ENCODE measurements at places on chromosomes 5 and 9. TPM values are rescaled to one million over a fixed set of nuclear protein-coding genes. Genes with fewer than 3 reads are reported as not detected.

Gene SLC6A19
- 0.08 TPM for total RNA-seq

Gene ZNF454
- total RNA-seq: not detected

Gene CBY3
- 0.51 TPM for total RNA-seq

Gene ANKRD33B
- 7.7 TPM for total RNA-seq

Gene SLC6A3
- not detected for total RNA-seq

Gene MAT2B
- total RNA-seq: 67.6 TPM

Gene AGXT2
- not detected for total RNA-seq
